ENCODE measurements at places on chromosomes 3 and 15. TPM values are rescaled to one million over a fixed set of nuclear protein-coding genes. Genes with fewer than 3 reads are reported as not detected.

GRCh38 chr3:196968233-196969133 is at the start of gene PIGZ:
TSS of gene PIGZ (minus strand) at chr3:196968833. CDS start at chr3:196952031, 16,802 bp downstream.
- H3K27me3 ChIP-seq, result peaks cover 41% of the 10 kb centered on the region
- H3K4me1 ChIP-seq, result peaks cover 4% of the 10 kb centered on the region
- H3K36me3 ChIP-seq, result no peaks in the 10 kb centered on the region
- H3K4me3 ChIP-seq, result peak within 1 kb of the TSS; percentile 62

GRCh38 chr3:59526999-59527398 is 477.2 kb upstream of the CFAP20DC start:
- H3K36me3 ChIP-seq, result no peaks in the 10 kb centered on the region
- no peaks in the 10 kb centered on the region for H3K4me1 ChIP-seq
- H3K4me3 ChIP-seq, result no peak overlapping the region

DNA sequence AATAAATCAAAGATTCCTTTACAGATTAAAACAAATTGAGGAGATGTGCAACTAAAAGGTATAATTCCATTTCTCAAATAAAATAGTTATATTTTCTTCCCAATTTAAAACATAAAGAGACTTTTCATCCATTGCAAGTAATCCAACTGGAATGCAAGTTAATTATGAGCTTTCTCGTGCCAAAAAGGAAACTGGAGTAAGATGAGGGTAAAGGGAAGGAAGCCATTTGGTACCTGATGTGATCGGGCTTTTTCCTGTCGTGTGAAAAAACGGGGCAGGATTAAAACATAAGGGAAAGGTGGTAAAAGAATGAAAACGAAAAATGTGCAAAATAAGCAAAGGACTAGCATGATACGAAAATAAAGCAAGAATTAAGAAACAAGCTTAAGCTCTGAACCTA is 41.8 kb upstream of the XXYLT1 start:
- no peaks in the 10 kb centered on the region for H3K4me1 ChIP-seq
- H3K27me3 ChIP-seq, result no peaks in the 10 kb centered on the region
- H3K27ac ChIP-seq, result no peak overlapping the region
- H3K4me3 ChIP-seq, result no peak overlapping the region

DNA sequence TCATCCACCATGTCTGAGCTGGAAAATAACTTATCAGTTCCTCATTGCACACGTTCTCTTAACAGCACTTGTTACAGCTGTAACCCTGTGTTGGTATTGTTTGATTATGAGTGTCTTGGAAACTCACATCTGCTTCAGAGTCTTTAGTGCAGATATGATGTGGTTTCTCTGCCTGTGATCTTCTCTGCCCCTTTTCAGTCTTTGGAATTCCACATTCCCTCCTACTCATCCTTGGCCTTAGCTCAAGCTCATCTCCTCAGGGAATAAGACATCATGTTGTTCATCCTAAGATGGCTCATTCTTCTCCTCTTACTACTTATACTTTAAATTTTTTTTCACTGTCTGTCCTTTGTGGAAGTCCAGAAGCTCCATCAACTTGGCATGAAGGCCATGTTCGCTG is 77.7 kb downstream of the SYNPR start:
- H3K36me3 ChIP-seq, result no peaks in the 10 kb centered on the region
- peaks cover 2% of the 10 kb centered on the region for H3K27me3 ChIP-seq
- H3K4me3 ChIP-seq, result no peak overlapping the region
- no peak for DNase-seq
- no peaks in the 10 kb centered on the region for H3K4me1 ChIP-seq

DNA sequence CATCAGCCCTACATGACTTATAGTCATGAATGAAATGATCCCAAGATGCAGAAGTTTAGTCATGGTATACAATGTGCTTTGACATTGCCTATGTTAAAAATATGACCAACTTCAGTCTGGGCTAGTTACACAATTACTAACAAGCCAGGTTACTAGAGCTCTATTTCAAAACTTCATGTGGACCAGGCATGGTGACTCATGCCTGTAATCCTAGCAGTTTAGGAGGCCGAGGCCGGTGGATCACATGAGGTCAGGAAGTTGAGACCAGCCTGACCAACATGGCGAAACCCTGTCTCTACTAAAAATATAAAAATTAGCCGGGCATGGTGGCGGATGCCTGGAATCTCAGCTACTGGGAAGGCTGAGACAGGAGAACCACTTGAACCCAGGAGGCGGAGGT is 613.0 kb downstream of the CADM2 start:
- H3K4me1 ChIP-seq, result no peaks in the 10 kb centered on the region
- no peak for DNase-seq
- no peaks in the 10 kb centered on the region for H3K27me3 ChIP-seq
- no peak overlapping the region for H3K27ac ChIP-seq
- no peaks in the 10 kb centered on the region for H3K36me3 ChIP-seq

- no peaks in the 10 kb centered on the region for H3K36me3 ChIP-seq
- no peak for DNase-seq
- H3K4me1 ChIP-seq, result no peaks in the 10 kb centered on the region
Measured at GRCh38 chr3:132804498-132804897, 82.3 kb upstream of the NPHP3 start.

DNA sequence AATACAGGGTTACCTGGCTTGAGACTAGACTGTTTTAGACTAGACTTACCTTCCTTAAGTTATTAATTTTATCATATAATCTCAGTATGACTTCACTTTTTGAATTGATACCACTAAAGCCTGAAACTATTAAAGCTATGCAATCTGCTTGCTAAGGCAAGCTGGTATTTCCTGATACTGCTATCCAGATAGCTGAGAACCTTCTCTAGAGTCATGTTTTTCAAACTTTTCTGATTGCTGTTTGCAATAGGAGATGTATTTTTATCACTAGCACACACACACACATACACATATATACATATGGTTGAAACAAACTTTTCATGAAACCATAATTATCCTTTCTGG is 9.3 kb upstream of the MAGI1 start:
- no peaks in the 10 kb centered on the region for H3K36me3 ChIP-seq
- no peaks in the 10 kb centered on the region for H3K27me3 ChIP-seq
- DNase-seq, result peak; percentile 54
- no peak overlapping the region for H3K4me3 ChIP-seq
- H3K27ac ChIP-seq, result peak overlapping the region; percentile 65

GRCh38 chr15:81224232-81224631 is 27.6 kb downstream of the IL16 start:
- H3K27me3 ChIP-seq, result no peaks in the 10 kb centered on the region
- peaks cover 4% of the 10 kb centered on the region for H3K36me3 ChIP-seq
- H3K4me3 ChIP-seq, result no peak overlapping the region
- H3K27ac ChIP-seq, result no peak overlapping the region

DNA sequence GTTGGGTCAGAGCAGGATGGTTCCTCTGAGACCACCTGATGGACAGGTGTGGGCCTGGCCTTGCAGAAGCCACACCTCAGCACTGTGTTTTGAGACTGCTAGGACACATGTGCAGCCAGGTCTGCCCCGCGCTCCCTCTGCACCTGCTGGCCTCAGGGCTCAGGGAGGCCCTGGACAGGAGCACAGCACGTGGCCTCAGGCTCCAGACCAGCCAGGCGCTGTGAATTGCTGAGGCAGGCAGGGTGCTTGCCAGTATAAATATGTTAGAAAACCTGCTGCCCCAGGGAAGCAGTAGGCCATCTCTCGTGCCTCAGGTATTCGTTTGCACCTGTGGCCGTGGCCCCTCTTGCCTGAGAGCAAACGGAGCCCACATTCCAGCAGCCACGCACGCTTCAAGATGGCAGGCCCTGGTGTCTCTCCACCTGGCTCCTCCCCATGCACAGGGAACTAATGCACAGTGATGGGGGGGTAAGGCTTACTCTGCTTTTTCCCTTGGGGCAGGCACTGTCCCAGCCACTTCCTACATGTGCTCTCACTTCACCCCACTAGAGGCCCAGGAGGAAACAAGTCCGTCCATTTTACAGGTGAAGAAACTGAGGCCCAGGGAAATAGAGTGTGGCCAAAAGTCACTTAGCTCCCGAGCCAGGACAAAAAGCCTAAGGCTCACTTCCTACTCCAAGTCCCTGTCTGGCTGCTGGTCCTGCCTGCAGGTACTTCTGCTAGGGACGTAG is 20.4 kb downstream of the SEC61A1 start:
- H3K36me3 ChIP-seq, result peaks cover 54% of the 10 kb centered on the region
- H3K27me3 ChIP-seq, result no peaks in the 10 kb centered on the region
- H3K4me1 ChIP-seq, result peaks cover 13% of the 10 kb centered on the region
- no peak overlapping the region for H3K27ac ChIP-seq

DNA sequence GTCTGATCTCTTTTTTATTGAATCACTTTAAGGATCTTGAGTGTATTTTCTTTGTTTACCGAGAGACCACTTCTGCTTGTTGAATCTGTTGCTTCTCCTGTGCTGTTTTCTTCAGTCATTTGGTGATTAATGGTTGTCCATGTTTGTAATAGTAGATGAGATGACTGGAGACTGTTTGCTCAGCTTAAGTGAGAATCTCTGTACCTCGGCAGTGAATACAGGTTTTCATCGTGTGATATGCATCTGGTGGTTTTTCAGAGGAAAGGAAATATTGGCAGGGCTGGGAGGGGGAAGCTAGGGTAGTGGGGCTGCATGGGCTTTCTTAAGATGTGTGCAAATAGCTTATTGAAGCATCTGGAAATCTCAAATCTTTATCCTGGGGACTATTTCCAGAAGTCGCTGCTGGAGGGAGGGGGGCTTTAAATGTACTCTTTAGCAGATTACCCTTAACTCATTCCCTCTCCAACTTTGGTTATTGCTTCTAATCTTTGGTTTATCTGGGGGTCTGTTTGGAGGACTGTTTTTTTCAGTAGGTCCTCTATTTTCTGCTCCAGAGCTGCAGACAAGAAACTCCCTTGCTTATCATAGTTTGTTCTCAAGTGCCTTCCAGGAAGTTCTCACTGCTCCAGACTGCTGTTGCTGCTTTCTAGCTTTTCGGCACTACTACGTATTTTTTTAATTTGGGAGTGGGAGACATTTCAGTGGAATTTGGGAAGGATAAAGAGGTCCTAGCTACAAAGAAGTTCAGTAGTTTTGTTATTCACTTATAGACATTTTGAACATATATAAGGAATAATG is 19.4 kb downstream of the CMTM8 start:
- no peaks in the 10 kb centered on the region for H3K36me3 ChIP-seq
- H3K27ac ChIP-seq, result no peak overlapping the region
- no peaks in the 10 kb centered on the region for H3K27me3 ChIP-seq
- no peaks in the 10 kb centered on the region for H3K4me1 ChIP-seq
- no peak overlapping the region for H3K4me3 ChIP-seq

GRCh38 chr15:45732662-45733061 is 97.8 kb downstream of the SQOR start:
- no peak overlapping the region for H3K27ac ChIP-seq
- no peaks in the 10 kb centered on the region for H3K36me3 ChIP-seq
- no peak for DNase-seq
- H3K27me3 ChIP-seq, result peaks cover 4% of the 10 kb centered on the region
- H3K4me3 ChIP-seq, result no peak overlapping the region

DNA sequence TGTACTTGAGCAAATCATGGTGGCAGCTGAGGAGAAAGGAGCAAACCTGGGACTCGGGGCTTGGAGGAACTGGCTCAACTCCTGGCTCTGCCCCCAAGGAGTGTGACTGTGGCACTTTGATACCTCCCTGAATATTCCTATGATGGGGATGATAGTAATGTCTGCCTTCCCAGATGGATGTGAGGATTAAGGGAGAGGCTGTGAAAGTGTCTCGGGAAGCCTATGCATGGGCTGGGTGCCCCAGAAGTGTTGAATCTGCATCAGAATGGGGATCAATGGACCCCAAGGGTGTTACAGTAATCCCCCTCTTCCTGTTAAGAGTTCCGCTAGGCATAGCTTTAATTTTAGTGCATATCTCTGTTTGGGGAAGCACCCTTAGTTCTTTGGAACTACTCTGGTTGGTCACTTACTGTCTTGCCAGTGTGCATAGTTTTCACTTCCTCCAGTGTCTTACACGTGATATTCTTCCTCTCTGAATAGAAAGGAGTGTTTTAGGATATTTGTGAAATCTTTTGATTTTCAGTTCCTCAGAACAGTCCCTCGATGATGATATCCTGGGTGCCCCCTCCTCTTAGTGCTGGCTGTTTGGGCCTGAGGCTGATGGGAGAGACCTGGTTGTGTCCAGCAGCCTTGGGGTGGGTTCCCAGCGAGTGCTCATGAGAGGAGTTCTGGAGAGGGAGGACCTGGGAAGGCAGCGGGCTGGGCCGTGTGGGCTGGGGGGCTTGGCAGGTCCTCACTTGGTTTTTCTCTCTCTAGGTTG is 97.5 kb downstream of the CHDH start:
- H3K4me3 ChIP-seq, result no peak overlapping the region
- no peak for DNase-seq
- H3K4me1 ChIP-seq, result no peaks in the 10 kb centered on the region
- H3K27ac ChIP-seq, result no peak overlapping the region

GRCh38 chr3:20022954-20023622 is 11.0 kb upstream of the PP2D1 start:
- no peaks in the 10 kb centered on the region for H3K36me3 ChIP-seq
- no peak for DNase-seq
- H3K27ac ChIP-seq, result no peak overlapping the region
- no peaks in the 10 kb centered on the region for H3K27me3 ChIP-seq
- no peaks in the 10 kb centered on the region for H3K4me1 ChIP-seq
- no peak overlapping the region for H3K4me3 ChIP-seq

- no peak overlapping the region for H3K4me3 ChIP-seq
- peaks cover 2% of the 10 kb centered on the region for H3K4me1 ChIP-seq
- H3K27ac ChIP-seq, result no peak overlapping the region
- no peaks in the 10 kb centered on the region for H3K27me3 ChIP-seq
- H3K36me3 ChIP-seq, result no peaks in the 10 kb centered on the region
Measured at GRCh38 chr15:90295270-90295648, 29.8 kb downstream of the NGRN start.

GRCh38 chr3:127536830-127537812 is 53.4 kb downstream of the TPRA1 start:
- H3K36me3 ChIP-seq, result no peaks in the 10 kb centered on the region
- no peak overlapping the region for H3K4me3 ChIP-seq
- H3K4me1 ChIP-seq, result no peaks in the 10 kb centered on the region
- no peak overlapping the region for H3K27ac ChIP-seq

- H3K27ac ChIP-seq, result no peak overlapping the region
- peak; percentile 66 for DNase-seq
- H3K4me3 ChIP-seq, result no peak overlapping the region
Measured at GRCh38 chr15:52255008-52255407, 40.6 kb downstream of the MYO5C start.

- H3K27ac ChIP-seq, result peak overlapping the region; percentile 80
- DNase-seq, result no peak
- H3K27me3 ChIP-seq, result no peaks in the 10 kb centered on the region
- H3K4me1 ChIP-seq, result peaks cover 4% of the 10 kb centered on the region
- no peak overlapping the region for H3K4me3 ChIP-seq
Measured at GRCh38 chr15:40380636-40381035, 1.9 kb upstream of the KNSTRN start.

DNA sequence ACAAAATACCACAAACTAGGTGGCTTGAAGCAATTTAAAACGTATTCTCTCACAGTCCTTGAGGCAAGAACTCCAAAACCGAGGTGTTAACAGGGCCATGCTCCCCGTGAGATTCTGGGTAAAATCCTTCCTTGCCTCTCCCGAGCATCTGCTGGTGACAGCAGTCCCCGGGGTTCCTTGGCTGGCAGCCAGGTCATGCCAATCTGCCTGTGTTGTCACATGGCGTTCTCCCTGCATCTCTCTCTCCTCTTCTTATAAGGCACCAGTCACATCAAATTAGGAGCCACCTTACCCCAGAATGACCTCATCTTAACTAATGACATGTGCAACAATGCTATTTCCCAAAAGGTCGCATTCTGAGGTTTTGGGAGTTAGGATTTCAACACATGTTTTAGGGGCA is 26.3 kb upstream of the LRRN1 start:
- DNase-seq, result no peak
- no peaks in the 10 kb centered on the region for H3K4me1 ChIP-seq
- no peaks in the 10 kb centered on the region for H3K27me3 ChIP-seq
- H3K4me3 ChIP-seq, result no peak overlapping the region
- no peaks in the 10 kb centered on the region for H3K36me3 ChIP-seq

GRCh38 chr15:77400258-77400657 is 19.6 kb downstream of the PEAK1 start:
- no peaks in the 10 kb centered on the region for H3K36me3 ChIP-seq
- H3K4me1 ChIP-seq, result no peaks in the 10 kb centered on the region
- no peak overlapping the region for H3K27ac ChIP-seq
- no peaks in the 10 kb centered on the region for H3K27me3 ChIP-seq

Gene SLC51A
- total RNA-seq, result not detected

Gene MAPKAPK3
- 57.2 TPM for total RNA-seq

Gene WWTR1
- total RNA-seq, result 30.3 TPM

Gene ANKRD34C
- total RNA-seq, result not detected

Data from IMR-90 (cell line).